ENCODE measurements at places on chromosomes 11 and 22. TPM values are rescaled to one million over a fixed set of nuclear protein-coding genes. Genes with fewer than 3 reads are reported as not detected.

EHF gene
- total RNA-seq, result not detected

MUC2 gene
- not detected for total RNA-seq

C22orf31 gene
- total RNA-seq, result not detected

RAC2 gene
- total RNA-seq, result 0.65 TPM

OR5T1 gene
- total RNA-seq, result not detected

PHF21B gene
- 6.3 TPM for total RNA-seq

CFAP300 gene
- 0.65 TPM for total RNA-seq

SLC22A9 gene
- total RNA-seq, result not detected

ROBO3 gene
- 12.9 TPM for total RNA-seq

SIAE gene
- total RNA-seq, result 15.4 TPM

FZD4 gene
- total RNA-seq, result 4.7 TPM

NLRP6 gene
- not detected for total RNA-seq

MRPL23 gene
- total RNA-seq, result 26.9 TPM

ZP1 gene
- not detected for total RNA-seq

SAA4 gene
- not detected for total RNA-seq

INCENP gene
- total RNA-seq, result 17.7 TPM

TBC1D22A gene
- 24.2 TPM for total RNA-seq

ALG8 gene
- 39.8 TPM for total RNA-seq

AIFM3 gene
- 0.67 TPM for total RNA-seq

MMP27 gene
- not detected for total RNA-seq

OR52N4 gene
- not detected for total RNA-seq

PATE1 gene
- total RNA-seq, result not detected

TRPM5 gene
- total RNA-seq, result not detected

PLAAT3 gene
- 11.5 TPM for total RNA-seq

CCND1 gene
- total RNA-seq, result 482 TPM

ACRV1 gene
- total RNA-seq, result not detected

UCP2 gene
- total RNA-seq, result 83.0 TPM

LDHAL6A gene
- total RNA-seq, result not detected

OR51S1 gene
- total RNA-seq, result not detected

MORC2 gene
- total RNA-seq, result 39.7 TPM

HEPHL1 gene
- total RNA-seq, result not detected

PKDREJ gene
- total RNA-seq, result not detected

SOX6 gene
- total RNA-seq, result 16.3 TPM

PHLDA2 gene
- 78.8 TPM for total RNA-seq

NPAS4 gene
- 0.50 TPM for total RNA-seq

All from astrocyte (in vitro differentiated cells and primary cell).